ENCODE measurements at places on chromosomes 1 and 21.

DNA sequence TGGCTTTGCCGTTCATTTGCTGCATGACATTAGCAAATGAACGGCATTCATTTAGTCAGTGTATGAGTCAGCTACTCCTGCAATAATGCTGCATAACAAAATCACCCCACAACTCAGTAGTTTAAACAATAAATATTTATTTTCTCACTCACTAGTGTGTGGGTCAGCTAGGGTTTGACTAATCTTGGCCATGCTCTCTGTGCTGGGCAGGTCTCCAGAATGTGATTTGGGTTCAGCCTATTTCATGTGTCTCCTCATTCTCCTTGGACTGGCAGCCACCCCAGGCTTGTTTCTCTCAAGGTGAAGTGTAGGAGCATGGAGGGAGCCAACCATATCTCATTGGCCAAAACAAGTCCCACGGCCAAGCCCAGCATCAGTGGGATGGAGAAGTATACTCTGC lies 104.3 kb downstream of the LACTBL1 start:
- DNase-seq: no peak

DNA sequence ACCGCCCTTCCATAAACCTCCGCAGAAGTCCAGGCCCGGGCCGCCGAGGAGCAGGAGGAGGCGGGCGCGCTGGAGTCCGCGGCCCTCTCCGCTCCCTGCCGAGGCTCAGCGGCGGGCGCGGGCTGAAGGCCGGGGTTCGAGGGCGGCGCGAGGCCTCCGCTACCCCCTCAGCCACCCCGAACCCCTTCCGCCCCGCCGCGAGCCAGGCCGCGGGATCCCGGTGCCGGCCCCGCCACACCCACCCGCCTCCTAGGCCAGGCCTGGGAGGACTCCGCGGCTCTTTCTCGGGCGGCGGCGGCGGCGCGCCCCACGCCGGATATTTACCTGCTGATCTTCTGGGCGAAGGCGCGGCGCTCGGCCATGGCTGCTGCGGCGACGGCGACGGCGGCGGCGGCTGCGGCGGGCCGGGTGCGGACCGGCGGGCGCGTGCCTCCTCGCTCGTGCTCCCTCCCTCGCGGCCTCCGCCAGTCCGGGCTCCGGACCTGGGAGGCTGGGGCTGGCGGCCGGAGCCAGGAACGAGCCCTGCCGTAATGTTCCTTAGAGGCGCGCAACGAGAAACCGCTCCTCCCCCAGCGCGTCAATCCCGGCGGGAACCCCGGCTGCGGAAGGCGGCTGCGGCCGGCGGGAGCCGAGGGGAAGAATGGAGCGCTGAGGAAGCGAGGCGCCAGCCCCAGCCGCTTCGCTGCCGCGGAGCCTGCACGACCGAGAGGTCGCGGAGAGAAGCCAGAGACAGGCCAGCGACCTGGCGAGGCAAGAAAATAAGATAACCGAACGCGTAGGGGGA lies at the start of gene DOCK7:
Gene DOCK7, minus strand, starts transcription at position 484 of the 784 bp plus-strand sequence. Its CDS starts 122 bp downstream, at position 362.
- DNase-seq: peak; percentile 33

- no peak for DNase-seq
These were observed 25.4 kb downstream of the SYT6 start for GRCh38 chr1:114128293-114128692.

GRCh38 chr1:10217748-10218441 lies 7.5 kb downstream of the KIF1B start:
- DNase-seq: no peak

DNA sequence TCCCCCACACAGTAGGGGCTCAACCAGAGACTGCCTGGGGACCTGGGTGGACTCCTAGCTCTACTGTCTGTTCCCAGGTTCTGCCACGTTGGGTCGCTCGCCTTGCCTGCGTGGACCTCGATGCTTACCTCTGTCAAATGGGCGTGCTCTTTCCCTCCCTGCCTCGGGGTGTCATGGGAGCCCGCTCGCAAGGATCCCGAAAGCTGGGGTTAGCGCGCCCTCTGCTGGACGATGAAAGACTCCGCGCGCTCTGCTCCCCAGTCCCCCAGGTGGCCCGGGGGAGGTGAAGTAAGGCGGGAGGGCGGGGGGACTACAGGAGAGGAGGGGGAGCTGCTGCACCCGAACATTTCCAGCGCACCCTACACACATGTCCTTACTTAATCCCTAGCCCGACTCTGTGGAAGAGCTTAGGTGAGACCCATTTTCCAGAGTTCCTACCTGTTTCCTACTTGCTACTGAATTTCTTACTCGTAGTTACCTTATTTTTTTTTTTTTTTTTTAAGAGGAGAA lies 2.3 kb upstream of the BSND start:
- DNase-seq: peak; percentile 66

- no peak for DNase-seq
These were observed 86.7 kb downstream of the GALNT2 start for GRCh38 chr1:230153641-230154296.

DNA sequence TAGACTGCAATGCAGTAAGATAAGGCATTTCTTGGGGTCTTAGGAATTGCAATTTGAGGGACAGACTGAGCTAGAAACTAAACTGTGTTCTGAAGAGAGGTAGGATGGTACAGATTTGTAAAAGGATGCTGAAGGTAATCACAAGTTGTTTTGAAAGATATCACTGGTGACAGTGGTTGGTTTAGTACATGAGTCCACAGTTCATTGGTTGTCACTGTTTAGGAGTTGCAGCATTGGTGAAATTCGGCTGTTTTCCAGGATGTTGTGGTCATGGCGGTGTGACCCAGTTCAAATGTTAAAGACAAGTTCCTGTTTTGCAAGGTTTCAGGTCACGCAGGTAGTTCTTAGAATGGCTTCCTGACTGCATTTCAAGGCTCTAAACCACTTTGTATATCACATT lies 292.8 kb upstream of the B3GALT2 start:
- DNase-seq: peak; percentile 37

GRCh38 chr21:20570824-20571232 lies 427.4 kb upstream of the NCAM2 start:
- DNase-seq: no peak

DNA sequence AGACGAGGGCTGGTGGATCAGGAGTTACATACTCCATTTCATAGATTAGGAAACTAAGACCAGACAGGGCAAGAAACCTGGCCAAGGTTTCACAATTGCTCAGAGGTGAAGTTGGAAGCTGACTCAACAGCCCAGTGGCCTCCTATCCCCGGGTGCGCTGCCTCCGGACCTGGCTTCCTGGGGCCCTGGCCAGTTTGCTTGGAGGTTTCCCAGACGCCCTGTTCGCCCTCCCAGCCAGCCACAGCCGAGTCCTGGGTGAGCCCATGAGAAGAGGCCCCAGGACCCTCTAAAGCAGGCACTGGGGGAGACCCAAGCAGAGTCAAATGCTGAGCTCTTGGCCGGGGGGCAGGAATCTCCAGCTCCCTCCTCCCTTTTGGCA lies 180.1 kb downstream of the ZBTB18 start:
- DNase-seq: no peak

- DNase-seq: no peak
These were observed 106.0 kb downstream of the MRPS6 start for GRCh38 chr21:34179204-34179935.

- no peak for DNase-seq
These were observed 32.2 kb downstream of the HSPG2 start for GRCh38 chr1:21904704-21905520.

GRCh38 chr1:67372136-67372535 lies 58.1 kb downstream of the SERBP1 start:
- no peak for DNase-seq

- no peak for DNase-seq
These were observed 11.2 kb upstream of the FMOD start for GRCh38 chr1:203361945-203362719.

GRCh38 chr1:36763771-36764170 lies 270.5 kb downstream of the GRIK3 start:
- no peak for DNase-seq

DNA sequence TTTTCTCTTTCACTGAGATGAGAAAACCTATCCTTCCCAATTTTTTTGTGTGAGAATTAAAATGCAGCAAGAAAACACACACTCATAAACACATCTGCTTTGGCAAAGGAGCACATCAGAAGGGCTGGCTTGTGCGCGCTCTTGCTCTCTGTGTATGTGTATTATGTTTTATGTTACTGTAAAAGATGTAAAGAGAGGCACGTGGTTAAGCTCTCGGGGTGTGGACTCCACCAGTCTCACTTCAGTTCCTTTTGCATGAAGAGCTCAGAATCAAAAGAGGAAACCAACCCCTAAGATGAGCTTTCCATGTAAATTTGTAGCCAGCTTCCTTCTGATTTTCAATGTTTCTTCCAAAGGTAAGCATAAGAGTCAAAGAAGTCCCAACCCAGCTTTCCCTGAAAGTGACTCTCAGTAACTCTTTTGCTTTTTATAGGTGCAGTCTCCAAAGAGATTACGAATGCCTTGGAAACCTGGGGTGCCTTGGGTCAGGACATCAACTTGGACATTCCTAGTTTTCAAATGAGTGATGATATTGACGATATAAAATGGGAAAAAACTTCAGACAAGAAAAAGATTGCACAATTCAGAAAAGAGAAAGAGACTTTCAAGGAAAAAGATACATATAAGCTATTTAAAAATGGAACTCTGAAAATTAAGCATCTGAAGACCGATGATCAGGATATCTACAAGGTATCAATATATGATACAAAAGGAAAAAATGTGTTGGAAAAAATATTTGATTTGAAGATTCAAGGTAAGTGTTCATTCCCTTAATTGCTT lies at the start of gene CD2:
Gene CD2, plus strand, starts transcription at position 233 of the 780 bp plus-strand sequence. Its CDS starts 63 bp downstream, at position 296.
- DNase-seq: no peak

GRCh38 chr1:110859062-110859461 lies 13.9 kb upstream of the CD53 start:
- no peak for DNase-seq

GRCh38 chr1:165884009-165884689 lies 56.7 kb downstream of the UCK2 start:
- DNase-seq: no peak

DNA sequence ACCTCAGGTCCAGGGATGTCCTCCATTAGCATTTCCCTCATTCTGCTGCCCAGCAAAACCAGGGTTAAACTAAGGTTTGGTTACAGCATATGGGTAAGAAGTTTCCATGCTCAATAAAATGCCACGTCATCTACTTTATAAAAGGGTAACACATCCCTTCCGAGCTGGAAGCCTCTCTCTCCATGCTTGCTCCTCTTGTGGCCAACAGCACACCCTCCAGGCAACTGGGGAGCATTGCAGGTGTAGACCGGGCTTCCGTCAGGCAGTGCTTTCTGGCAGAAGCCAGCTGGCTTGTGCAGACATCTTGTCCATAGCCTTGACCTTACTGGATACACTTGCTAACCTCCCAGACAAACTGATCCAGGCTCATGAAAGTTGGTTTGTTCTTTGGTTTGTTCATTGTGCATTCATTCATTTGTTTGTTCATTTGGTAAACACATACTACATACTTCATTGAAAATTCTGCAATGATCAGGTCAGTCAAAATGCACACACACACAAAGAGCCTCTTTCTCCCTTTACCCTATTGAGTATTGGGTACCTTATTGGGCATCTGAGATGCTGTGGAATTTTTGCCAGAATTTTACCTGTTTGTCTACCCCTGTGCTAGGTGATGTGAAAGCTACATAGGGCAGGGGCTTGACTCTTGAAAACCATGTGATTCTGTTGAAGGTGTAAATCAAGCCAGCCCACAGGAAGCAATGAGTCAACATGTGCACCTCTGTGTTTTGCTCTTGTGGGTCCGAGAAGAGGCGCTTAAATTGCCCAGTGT lies 422.8 kb downstream of the CAMTA1 start:
- no peak for DNase-seq

DNA sequence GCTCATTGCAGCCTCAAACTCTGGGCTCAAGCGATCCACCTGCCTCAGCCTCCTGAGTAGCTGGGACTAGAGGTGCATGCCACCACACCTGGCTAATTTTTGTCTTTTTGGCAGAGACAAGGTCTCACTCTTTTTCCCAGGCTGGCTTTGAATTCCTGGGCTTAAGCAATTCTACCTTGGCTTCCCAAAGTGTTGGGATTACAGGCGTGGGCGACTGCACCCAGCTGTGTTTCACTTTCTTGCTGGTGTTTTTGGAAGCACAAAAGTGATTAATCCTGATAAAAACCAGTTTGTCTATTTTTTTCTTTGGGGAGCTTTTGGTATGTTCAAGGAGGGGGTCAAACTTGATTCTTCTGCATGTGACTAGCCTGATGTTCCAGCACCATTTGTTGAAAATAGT lies 19.3 kb downstream of the RNF11 start:
- DNase-seq: no peak

GRCh38 chr1:226325178-226325577 lies 16.2 kb upstream of the LIN9 start:
- no peak for DNase-seq

DNA sequence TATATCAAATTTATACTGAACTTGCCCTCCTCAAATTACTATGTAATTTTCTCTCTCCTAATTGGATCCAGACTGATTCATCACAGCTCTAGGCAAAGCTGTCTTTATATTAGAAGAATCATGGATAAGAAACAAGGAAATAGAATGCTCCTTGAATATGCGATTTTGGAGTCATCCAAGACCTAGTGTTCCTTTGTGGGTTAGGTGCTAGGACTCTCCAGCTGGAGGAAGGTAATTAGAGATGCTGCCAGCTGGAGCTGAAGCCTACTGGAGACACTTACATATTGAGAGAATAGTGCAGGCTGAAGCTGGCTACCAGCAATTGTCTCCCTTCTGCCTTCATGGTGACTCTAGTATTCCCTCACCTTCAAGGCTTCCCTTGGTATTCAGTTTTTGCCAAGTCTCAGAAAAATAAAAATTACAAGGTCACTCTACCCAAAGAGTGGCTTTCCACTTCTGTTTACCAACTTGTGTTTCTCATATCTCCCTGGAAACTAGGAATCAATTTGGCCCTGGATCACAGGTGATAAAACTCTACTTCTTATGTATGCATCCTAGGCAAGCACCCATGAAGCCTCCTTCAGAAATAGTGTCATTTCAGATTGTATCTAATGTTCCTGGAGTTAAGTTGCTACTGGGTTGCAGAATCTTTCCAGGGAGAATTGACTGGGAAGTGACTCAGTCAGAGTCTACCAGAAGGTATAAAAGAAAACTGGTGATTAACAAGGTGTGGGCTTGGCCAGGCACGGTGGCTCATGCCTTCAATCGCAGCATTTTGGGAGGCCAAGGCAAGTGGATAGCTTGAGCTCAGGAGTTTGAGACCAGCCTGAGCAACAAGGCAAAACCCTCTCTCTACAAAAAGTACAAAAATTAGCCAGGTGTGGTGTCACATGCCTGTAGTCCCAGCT lies 24.4 kb upstream of the DOCK7 start:
- DNase-seq: no peak

- no peak for DNase-seq
These were observed 23.0 kb downstream of the RCAN3 start for GRCh38 chr1:24525606-24526005.

- DNase-seq: no peak
These were observed 331.7 kb upstream of the PROX1 start for GRCh38 chr1:213656039-213656438.

- DNase-seq: no peak
These were observed 13.4 kb downstream of the KCNA10 start for GRCh38 chr1:110505596-110505995.
